ENCODE measurements at places on chromosomes 12 and 14.

- DNase-seq: no peak
Observed at GRCh38 chr14:73221945-73222344, 15.4 kb upstream of the PAPLN start.

DNA sequence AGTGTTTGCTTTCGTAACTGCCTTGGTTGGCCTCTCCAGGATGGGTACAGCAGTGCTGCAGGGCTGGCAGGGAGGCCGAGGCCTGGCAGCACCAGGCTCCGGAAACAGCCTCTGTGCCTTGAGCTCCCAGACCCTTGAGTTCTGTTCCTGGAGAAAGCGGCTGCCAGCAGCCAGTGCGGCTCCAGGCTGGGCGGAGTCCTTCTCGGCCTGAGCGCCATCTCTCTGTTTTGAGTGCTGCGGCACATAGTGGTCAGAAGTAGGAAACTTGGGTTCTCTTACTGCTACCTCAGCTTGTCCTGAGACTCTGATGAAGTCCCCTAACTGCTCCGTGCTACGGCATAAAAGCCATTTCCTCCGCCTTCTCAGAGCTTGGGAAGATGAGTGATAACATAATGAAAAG is 65.9 kb downstream of the KCNA1 start:
- DNase-seq: no peak

- peak; percentile 84 for DNase-seq
Observed at GRCh38 chr14:50961605-50962221, 17.4 kb upstream of the PYGL start.

DNA sequence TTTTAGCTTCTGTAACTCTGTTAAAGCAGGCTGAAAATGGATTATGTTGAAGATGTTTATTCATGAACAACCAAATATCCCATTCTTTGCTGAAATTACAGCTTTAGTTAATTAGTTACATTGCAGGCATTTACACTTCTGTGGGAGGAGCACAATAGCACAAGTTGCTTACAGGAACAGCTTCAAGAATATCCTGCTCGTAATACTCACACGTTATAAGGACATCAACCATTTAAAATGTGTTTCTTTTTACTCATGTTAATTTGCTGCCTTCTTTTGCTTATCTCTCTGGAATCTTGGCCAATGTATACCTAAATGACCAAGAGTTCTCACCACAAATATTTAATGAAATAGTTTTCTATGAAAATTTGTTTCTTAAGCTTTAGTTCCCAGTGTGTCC is 305.2 kb upstream of the SYT1 start:
- no peak for DNase-seq

DNA sequence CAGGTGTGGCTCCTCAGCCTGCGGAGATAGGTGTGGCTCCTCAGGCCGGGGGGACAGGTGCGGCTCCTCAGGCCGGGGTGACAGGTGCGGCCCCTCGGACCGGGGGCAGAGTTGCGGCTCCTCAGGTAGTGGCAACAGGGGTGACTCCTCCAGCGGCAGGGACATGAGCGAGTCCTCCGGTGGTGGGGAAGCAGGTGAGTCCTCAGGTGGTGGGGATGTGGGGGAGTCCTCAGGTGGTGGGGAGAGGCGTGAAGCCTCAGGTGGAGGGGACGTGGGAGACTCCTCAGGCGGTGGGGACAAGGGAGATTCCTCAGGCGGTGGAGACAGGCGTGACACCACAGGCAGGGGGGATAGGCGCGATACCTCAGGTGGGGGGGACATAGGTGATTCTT is 9.2 kb downstream of the KMT2D start:
- DNase-seq: no peak

All from SW 1271 (cell line).